ENCODE measurements at places on chromosomes 1 and 21.

GRCh38 chr1:69861641-69862040 is 293.9 kb downstream of the LRRC7 start:
- DNase-seq = no peak

DNA sequence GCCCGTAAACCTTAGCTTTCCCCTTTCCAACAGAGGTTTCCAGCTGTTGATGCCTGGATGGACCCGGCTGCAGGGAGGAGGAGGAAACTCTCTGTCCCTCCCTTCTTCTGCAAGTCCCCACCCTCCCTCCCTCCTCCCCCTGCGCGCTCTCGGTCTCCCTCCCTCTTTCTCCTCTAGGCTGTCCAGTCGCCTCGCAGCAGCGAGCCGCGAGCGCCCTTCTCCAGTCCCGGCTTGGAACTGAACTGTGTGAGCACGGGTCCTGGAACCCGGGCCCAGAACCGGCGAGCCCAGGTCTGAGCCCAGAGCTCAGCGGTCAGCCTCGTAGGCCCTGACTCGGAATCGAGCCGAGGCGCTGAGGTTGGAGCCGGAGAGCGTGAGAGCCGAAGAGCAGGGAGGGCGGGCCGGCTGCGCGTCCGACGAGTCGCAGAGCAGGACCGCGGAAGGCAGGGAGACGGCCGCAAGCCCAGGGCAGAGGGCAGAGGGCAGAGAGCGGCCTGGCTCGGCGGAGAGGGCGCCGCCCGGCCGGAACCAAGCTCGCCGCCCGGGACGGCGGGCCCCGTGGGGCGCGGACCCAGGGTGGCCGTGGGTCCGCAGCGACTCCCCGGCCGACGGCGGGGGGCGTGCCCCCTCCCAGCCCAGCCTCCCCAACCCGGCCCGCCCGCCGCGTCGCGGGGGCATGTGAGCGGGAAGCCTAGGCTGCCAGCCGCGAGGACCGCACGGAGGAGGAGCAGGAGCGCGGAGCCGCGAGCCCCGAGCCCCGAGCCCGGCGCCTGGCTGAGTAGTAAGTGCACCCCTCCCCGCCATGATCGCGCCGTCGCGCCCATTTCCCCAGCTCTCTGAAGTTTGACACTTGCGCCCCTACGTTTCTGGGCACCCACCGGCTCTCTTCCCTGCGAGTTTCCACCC is at the start of gene SOX13:
TSS of gene SOX13 (plus strand) at position 185 of the 906 bp plus-strand sequence. CDS start 39,801 bp downstream, outside the sequence.
- DNase-seq = peak; percentile 91

- DNase-seq = no peak
Measured at GRCh38 chr1:109716121-109716520, 4.1 kb downstream of the GSTM5 start.

- no peak for DNase-seq
Measured at GRCh38 chr21:34737115-34737514, 68.3 kb downstream of the CLIC6 start.

- DNase-seq = no peak
Measured at GRCh38 chr1:178941849-178942248, 71.0 kb upstream of the ANGPTL1 start.

Data from left lung (tissue), 14 donors.